Upper lobe of right lung (tissue), 1 donor: ENCODE measurements at places on chromosomes 5 and 9. TPM values are rescaled to one million over a fixed set of nuclear protein-coding genes. Genes with fewer than 3 reads are reported as not detected.

The INSL6 gene
- total RNA-seq, result not detected

- peaks cover 60% of the 10 kb centered on the region for H3K36me3 ChIP-seq
- H3K4me3 ChIP-seq, result no peak overlapping the region
- H3K27me3 ChIP-seq, result no peaks in the 10 kb centered on the region
Measured at GRCh38 chr5:1318659-1319251, 23.9 kb upstream of the TERT start.

- no peaks in the 10 kb centered on the region for H3K27me3 ChIP-seq
- peaks cover 88% of the 10 kb centered on the region for H3K36me3 ChIP-seq
- no peak for DNase-seq
- H3K4me3 ChIP-seq, result no peak overlapping the region
- H3K4me1 ChIP-seq, result no peaks in the 10 kb centered on the region
Measured at GRCh38 chr9:108913391-108913790, 20.5 kb downstream of the ELP1 start.

GRCh38 chr5:90528601-90529193 is 687 bp downstream of the LYSMD3 start:
- peak overlapping the region; percentile 94 for H3K4me3 ChIP-seq
- peaks cover 33% of the 10 kb centered on the region for H3K4me1 ChIP-seq
- H3K36me3 ChIP-seq, result peaks cover 19% of the 10 kb centered on the region
- no peak for DNase-seq
- H3K27me3 ChIP-seq, result peaks cover 4% of the 10 kb centered on the region
- H3K27ac ChIP-seq, result peak overlapping the region; percentile 94

- H3K27ac ChIP-seq, result no peak overlapping the region
- H3K4me1 ChIP-seq, result no peaks in the 10 kb centered on the region
- no peaks in the 10 kb centered on the region for H3K27me3 ChIP-seq
- no peak overlapping the region for H3K4me3 ChIP-seq
Measured at GRCh38 chr5:68126886-68127285, 88.7 kb upstream of the PIK3R1 start.

DNA sequence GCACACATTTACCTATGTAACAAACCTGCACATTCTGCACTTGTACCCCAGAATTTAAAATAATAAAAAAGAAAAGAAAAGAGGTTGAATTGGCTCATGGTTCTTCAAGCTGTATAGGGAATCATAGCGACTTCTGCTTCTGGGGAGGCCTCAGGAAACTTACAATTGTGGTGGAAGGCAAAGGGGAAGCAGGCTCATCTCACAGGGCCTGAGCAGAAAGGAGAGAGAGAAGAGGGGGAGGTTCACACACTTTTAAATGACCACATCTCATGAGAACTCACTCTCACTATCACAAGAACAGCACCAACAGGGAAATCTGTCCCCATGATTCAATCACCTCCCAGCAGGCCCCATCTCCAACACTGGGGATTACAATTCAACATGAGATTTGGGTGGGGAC is 214.6 kb downstream of the CDK5RAP2 start:
- H3K27ac ChIP-seq, result no peak overlapping the region
- H3K4me3 ChIP-seq, result no peak overlapping the region
- H3K27me3 ChIP-seq, result no peaks in the 10 kb centered on the region
- no peak for DNase-seq

DNA sequence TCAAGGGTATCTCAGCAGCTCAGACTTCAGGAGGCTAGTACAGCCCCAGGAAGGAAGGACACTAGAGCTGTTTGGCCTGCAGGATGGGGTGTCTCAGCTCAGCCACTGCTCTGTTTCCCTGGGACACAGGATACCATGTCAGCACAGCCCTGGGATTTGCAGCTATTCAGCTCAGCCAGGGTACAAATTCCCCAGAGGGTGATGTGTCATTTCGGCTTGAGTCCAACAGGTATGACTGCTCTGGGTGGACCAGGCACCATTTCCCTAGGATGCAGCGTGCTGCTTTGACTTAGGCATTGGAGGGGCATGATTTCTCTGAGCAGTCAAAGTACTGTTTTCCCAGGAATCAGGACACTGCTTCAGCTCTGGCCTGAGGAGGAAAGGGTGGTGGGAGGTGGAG is 130.1 kb downstream of the ARSB start:
- no peaks in the 10 kb centered on the region for H3K36me3 ChIP-seq
- H3K4me1 ChIP-seq, result no peaks in the 10 kb centered on the region
- no peaks in the 10 kb centered on the region for H3K27me3 ChIP-seq

DNA sequence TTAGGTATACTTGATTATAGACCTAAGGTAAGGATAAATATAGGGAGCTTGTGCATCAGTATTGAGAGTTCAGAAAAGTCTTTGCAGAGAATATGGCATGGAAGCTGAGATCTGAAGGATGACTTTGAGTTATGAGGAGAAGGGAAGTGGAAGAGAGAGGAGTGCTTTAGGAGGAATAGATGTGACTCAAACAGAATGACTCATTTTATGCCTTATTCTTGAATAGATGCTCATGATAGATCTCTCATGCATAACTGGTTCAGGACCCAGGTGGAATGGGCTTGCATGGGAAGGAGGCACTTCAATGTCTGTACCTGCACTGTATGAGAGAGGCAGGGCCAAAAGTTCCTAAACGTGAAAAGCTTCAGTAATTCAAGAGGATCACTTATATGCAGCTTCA is 103.3 kb downstream of the CWC27 start:
- no peaks in the 10 kb centered on the region for H3K27me3 ChIP-seq
- no peak for DNase-seq
- H3K4me3 ChIP-seq, result no peak overlapping the region
- H3K36me3 ChIP-seq, result no peaks in the 10 kb centered on the region
- no peak overlapping the region for H3K27ac ChIP-seq

The PLCXD3 gene
- 2.6 TPM for total RNA-seq

GRCh38 chr5:40383749-40384651 is 295.7 kb upstream of the PTGER4 start:
- H3K27ac ChIP-seq, result peak overlapping the region; percentile 52
- H3K4me1 ChIP-seq, result peaks cover 28% of the 10 kb centered on the region
- H3K4me3 ChIP-seq, result no peak overlapping the region
- H3K36me3 ChIP-seq, result no peaks in the 10 kb centered on the region
- DNase-seq, result no peak
- H3K27me3 ChIP-seq, result no peaks in the 10 kb centered on the region

- no peak overlapping the region for H3K4me3 ChIP-seq
- no peaks in the 10 kb centered on the region for H3K27me3 ChIP-seq
- H3K27ac ChIP-seq, result peak overlapping the region; percentile 6
- no peaks in the 10 kb centered on the region for H3K36me3 ChIP-seq
- peak; percentile 66 for DNase-seq
Measured at GRCh38 chr5:180639741-180640610, 9.4 kb downstream of the FLT4 start.

- DNase-seq, result no peak
- H3K27ac ChIP-seq, result no peak overlapping the region
- peaks cover 14% of the 10 kb centered on the region for H3K4me1 ChIP-seq
- no peaks in the 10 kb centered on the region for H3K36me3 ChIP-seq
- H3K4me3 ChIP-seq, result no peak overlapping the region
Measured at GRCh38 chr5:96432216-96433065, 607 bp downstream of the PCSK1 start.

- no peak overlapping the region for H3K27ac ChIP-seq
- no peak for DNase-seq
- H3K36me3 ChIP-seq, result no peaks in the 10 kb centered on the region
- no peak overlapping the region for H3K4me3 ChIP-seq
Measured at GRCh38 chr5:158565017-158565789, 534.5 kb downstream of the EBF1 start.

The GABRA6 gene
- not detected for total RNA-seq

DNA sequence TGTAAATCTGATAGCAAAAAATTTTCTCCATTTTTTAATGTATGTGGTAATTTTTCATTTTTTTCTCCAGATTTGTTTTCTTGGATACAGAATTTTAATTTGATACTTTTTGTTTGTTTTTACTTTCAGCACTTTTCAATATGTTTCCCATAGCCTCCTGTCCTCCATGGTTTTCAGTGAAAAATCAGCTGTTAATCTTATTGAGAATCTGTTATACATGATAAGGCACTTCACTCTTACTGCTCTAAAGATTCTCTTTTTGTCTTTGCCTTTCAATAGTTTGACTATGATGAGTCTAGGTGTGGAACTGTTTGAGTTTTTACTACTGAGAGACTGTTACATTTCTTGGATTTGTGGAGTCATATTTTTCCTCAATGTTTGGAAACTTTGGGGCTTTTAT is 455.7 kb upstream of the NUDT12 start:
- no peaks in the 10 kb centered on the region for H3K27me3 ChIP-seq
- H3K27ac ChIP-seq, result no peak overlapping the region
- no peaks in the 10 kb centered on the region for H3K4me1 ChIP-seq
- DNase-seq, result no peak
- no peak overlapping the region for H3K4me3 ChIP-seq
- no peaks in the 10 kb centered on the region for H3K36me3 ChIP-seq

The FGF18 gene
- total RNA-seq, result 4.2 TPM

The PCDHB3 gene
- 1.9 TPM for total RNA-seq

GRCh38 chr5:95923918-95924544 is 37.6 kb downstream of the ELL2 start:
- DNase-seq, result no peak
- H3K36me3 ChIP-seq, result no peaks in the 10 kb centered on the region
- H3K27me3 ChIP-seq, result no peaks in the 10 kb centered on the region
- H3K4me1 ChIP-seq, result peaks cover 21% of the 10 kb centered on the region
- H3K4me3 ChIP-seq, result no peak overlapping the region

The PCDHB10 gene
- 2.1 TPM for total RNA-seq

The ACER2 gene
- 5.5 TPM for total RNA-seq

The PLPPR1 gene
- total RNA-seq, result 5.0 TPM

The C9orf152 gene
- total RNA-seq, result 27.6 TPM
